ENCODE measurements at places on chromosomes 3 and 15. TPM values are rescaled to one million over a fixed set of nuclear protein-coding genes. Genes with fewer than 3 reads are reported as not detected.

RAD51 gene
- total RNA-seq, result 17.3 TPM

MED12L gene
- total RNA-seq, result 0.55 TPM

MAP1A gene
- total RNA-seq, result 1.0 TPM

CD200 gene
- not detected for total RNA-seq

ADIPOQ gene
- not detected for total RNA-seq

CLDN11 gene
- total RNA-seq, result 32.0 TPM

STRIT1 gene
- total RNA-seq, result not detected

MORC1 gene
- not detected for total RNA-seq

MAGEL2 gene
- not detected for total RNA-seq

DUOXA1 gene
- total RNA-seq, result 1.3 TPM

GRAMD2A gene
- not detected for total RNA-seq

GUCA1C gene
- not detected for total RNA-seq

GOLGA8S gene
- not detected for total RNA-seq

USP50 gene
- total RNA-seq, result not detected

KNL1 gene
- 33.8 TPM for total RNA-seq

EFCC1 gene
- not detected for total RNA-seq

CYP1A1 gene
- total RNA-seq, result 2.3 TPM

U2SURP gene
- total RNA-seq, result 55.6 TPM

FBXL2 gene
- 7.2 TPM for total RNA-seq

MYZAP gene
- 3.5 TPM for total RNA-seq

SLC41A3 gene
- 29.8 TPM for total RNA-seq

DNAH12 gene
- total RNA-seq, result not detected

ZIC1 gene
- total RNA-seq, result not detected

MAGI1 gene
- 12.7 TPM for total RNA-seq

HTR3D gene
- total RNA-seq, result not detected

ASTE1 gene
- 2.9 TPM for total RNA-seq

TMEM207 gene
- not detected for total RNA-seq

NPTN gene
- total RNA-seq, result 115 TPM

ZNF662 gene
- 0.04 TPM for total RNA-seq

All from PC-3 (cell line).